Activated CD8-positive, alpha-beta T cell treated with anti-CD3 and anti-CD28 coated beads for 36 hours (primary cell): ENCODE measurements at places on chromosomes 4 and X.

DNA sequence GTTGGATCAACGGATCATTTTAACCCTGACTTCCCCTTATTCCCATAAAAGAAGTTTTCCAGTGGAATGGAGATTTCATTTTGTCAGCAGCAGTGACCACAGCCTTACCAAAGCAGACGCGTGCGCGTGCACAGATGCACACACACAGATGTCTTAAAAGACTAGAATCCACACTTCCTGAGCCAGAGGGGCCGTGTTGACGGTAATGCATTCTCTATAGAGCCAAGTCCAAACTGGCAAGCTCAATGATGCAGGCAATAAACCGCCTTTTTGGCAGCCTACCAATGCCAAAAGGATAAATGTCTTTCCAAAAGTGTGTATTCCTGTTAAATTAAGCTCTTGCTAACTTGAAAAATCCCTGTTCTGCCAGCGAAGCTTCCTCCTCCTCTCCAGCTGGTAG is 18.8 kb upstream of the CLDN34 start:
- no peak for DNase-seq

DNA sequence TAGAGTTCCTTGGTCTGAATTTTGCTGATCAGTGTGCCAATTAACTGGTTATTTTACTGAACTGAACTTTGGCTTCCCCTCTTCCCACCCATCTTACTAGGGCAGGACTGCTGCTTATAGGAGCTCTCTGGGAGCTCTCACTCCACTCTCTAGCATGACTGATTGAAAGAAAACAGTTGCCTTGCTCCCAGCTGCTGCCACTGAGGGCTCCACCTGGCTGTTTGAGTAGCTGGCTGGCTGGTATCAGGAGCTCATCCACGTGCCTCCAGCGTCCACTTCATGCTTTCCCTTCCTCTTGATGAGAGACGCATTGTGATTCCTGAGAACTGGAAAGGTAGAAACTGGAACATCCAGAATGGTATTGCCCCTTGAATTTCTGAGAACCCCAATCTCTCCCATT is 73.0 kb upstream of the KLHL13 start:
- no peak for DNase-seq

GRCh38 chrX:96170626-96171025 is 514.0 kb upstream of the DIAPH2 start:
- no peak for DNase-seq

DNA sequence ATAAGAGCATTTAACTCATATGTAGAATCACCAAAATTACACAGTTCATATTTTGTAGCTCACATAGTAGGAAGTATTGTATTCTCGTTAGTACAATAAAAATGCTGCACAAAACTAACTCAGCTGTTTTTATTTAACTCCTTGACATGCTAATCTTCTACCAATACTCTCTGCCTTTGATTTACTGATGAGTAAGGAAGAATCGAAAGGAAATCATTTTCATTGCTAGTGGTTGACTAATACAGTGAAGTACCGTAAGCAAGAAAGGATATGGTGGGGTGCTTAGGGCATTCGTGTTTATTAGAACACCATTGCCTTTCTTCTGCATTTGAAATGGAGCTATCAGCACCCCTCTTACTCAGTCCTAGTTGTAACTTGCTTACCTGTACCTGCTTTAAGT is 1239.1 kb upstream of the TENM3 start:
- DNase-seq, result no peak

GRCh38 chr4:145153904-145154298 is 26.5 kb downstream of the OTUD4 start:
- no peak for DNase-seq

GRCh38 chrX:119880552-119881437 is 9.2 kb downstream of the NDUFA1 start:
- peak; percentile 40 for DNase-seq

DNA sequence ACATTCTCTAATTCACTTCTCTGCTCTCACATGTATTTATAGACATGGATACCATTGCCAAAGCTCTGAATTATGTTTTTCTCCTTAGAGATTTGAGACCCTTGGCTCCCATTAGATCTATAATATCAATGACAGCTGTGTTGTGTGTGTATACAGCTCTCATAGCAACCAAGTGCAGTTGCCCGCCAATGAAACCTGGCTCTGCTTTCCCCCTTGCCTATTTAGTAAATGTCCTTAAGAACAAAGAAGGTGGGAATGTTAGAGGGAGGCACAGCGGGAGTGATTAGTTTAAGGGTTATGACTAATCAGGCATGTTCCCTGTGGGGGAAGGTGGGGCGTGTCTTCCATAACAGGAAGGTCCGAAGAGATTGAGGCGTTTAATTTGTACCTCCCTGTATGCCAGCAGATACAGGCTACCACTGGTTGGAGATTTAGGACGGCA is 100.5 kb upstream of the TBC1D9 start:
- no peak for DNase-seq

GRCh38 chrX:140250391-140250790 is 254.5 kb downstream of the SOX3 start:
- DNase-seq, result no peak
